ENCODE measurements at places on chromosomes 1 and 21. TPM values are rescaled to one million over a fixed set of nuclear protein-coding genes. Genes with fewer than 3 reads are reported as not detected.

SSX2IP gene
- total RNA-seq = 35.8 TPM

ANKRD34A gene
- 1.4 TPM for total RNA-seq

FOXD3 gene
- not detected for total RNA-seq

SHE gene
- total RNA-seq = 0.10 TPM

TMEM54 gene
- not detected for total RNA-seq

PGBD5 gene
- not detected for total RNA-seq

UBE2U gene
- total RNA-seq = not detected

IGSF21 gene
- total RNA-seq = not detected

FMO5 gene
- 6.0 TPM for total RNA-seq

PLCH2 gene
- total RNA-seq = 116 TPM
